SK-N-SH (cell line): ENCODE measurements at places on chromosomes 2 and 18. TPM values are rescaled to one million over a fixed set of nuclear protein-coding genes. Genes with fewer than 3 reads are reported as not detected.

GRCh38 chr2:104914509-104914908 lies 60.6 kb downstream of the POU3F3 start:
- DNase-seq, result no peak

DNA sequence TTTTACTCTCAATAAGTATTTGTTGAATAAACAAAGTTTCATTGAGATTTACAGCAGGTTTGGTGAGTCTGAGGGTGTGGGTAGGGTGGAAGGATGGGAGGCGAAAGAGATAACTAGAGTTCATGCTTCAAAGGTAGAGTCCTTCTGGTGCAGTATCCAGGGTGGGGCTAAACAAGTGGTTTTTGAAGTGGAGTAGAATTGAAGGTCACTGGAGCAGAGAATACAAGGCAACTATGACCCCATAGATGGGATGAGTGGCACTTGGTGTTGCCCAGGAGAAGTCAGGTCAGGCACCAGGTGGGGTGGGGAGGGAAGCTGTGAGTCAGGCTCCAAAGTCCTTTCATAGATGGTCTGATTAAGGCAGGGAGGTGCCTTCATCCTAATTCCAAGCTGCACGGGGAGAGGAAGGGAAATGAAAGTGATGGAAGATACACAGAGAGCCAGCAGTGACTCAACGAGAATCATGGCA lies 6.6 kb upstream of the CAB39 start:
- DNase-seq, result no peak

DNA sequence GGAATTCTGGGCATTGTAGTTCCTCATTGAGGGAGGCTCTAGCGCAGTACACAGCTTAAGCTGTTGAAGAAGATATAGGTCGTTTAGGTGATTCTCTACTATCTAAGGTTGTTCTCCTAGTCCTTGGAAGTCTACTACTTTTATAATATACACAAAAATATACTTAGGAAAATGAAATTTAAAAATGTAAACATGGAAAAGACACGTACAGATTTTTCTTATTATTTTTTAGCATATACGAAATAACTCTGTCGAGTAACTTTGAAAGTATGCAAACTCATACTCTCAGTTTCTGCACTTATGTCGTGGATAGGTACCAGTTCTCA lies 272 bp upstream of the FASTKD1 start:
- DNase-seq, result no peak

DNA sequence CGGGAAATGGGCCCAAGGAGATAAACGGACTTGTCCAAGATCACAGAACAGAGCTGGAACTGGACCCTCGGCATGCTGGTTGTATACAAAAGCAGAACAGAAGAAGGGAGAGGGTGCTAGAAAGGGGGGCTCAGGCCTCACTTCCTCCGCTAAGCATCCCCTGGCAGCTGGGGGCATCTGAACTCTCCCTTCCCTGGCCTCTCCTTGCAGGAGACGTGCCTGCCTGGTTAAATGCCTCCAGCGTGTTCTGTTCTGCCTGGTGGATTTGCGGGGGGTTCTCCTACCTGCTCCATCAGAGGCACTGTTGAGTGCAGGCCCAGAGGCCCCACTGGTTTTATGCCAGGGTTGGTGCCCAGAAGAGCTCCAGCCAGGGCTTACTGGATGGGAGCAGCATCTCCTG lies 124.7 kb downstream of the ZFP36L2 start:
- DNase-seq, result no peak

DNA sequence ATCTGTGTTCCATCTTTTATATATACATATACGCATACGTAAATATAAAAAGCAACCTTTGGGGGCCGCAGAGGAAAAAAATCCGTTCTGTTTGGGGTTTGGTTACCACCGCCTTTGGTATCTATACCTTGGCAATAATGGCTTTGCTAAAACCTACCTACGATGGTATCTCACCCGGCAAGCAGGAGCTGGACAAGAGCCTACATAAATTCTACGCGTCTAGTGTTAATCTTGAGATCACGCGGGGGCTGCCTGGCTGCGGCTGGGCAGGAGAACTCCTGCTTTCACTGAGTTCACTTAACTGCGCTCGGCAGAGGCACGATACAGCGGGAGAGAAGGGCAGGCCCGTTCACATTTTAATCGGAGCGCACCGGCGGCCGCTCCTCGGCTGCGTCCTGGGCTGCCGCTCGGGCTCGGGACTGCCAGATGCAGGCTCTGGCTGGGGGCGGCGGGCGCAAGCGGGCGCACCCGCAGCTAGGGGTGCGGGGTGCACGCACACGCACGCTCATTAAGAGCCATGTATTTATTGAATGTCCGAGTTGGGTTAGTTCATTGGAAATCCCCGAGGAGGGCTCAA lies 1.7 kb upstream of the POU3F3 start:
- peak; percentile 57 for DNase-seq

- DNase-seq, result no peak
Measured at GRCh38 chr2:156401861-156402260, 34.3 kb upstream of the GPD2 start.

- DNase-seq, result no peak
Measured at GRCh38 chr2:146477383-146477782, 1367.4 kb upstream of the ACVR2A start.

- DNase-seq, result peak; percentile 10
Measured at GRCh38 chr18:41703744-41704530, 251.1 kb upstream of the PIK3C3 start.

DNA sequence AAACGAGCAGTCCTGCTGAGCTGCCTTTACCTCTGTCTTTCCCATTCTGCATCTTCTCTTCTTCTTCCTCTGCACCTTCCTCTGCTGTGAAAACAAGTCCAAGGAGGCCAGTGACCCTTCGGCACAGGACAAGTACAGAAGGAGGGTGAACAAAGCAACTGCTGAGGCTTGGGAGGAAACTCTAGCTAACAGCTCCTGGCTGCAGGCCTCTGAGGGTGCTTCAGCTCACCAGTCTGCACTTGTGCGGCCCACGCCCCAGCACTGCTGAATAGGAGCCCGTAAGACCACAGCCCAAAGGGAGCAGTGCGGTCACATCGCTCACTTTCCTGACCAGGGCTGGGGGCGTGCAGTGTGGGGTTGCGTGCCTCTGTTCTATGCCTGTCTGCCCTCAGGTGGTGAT lies 42.1 kb upstream of the DNMT3A start:
- no peak for DNase-seq

GRCh38 chr2:40129725-40130124 lies 322.2 kb downstream of the SLC8A1 start:
- no peak for DNase-seq

- no peak for DNase-seq
Measured at GRCh38 chr2:70935468-70936164, at the start of gene ATP6V1B1. ATP6V1B1 (plus strand) TSS chr2:70935900; CDS start chr2:70935955, 55 bp downstream.

GRCh38 chr2:95391641-95392310 lies 10.7 kb upstream of the FAHD2A start:
- no peak for DNase-seq

- peak; percentile 39 for DNase-seq
Measured at GRCh38 chr18:22170421-22171257, 1.2 kb downstream of the GATA6 start.

DNA sequence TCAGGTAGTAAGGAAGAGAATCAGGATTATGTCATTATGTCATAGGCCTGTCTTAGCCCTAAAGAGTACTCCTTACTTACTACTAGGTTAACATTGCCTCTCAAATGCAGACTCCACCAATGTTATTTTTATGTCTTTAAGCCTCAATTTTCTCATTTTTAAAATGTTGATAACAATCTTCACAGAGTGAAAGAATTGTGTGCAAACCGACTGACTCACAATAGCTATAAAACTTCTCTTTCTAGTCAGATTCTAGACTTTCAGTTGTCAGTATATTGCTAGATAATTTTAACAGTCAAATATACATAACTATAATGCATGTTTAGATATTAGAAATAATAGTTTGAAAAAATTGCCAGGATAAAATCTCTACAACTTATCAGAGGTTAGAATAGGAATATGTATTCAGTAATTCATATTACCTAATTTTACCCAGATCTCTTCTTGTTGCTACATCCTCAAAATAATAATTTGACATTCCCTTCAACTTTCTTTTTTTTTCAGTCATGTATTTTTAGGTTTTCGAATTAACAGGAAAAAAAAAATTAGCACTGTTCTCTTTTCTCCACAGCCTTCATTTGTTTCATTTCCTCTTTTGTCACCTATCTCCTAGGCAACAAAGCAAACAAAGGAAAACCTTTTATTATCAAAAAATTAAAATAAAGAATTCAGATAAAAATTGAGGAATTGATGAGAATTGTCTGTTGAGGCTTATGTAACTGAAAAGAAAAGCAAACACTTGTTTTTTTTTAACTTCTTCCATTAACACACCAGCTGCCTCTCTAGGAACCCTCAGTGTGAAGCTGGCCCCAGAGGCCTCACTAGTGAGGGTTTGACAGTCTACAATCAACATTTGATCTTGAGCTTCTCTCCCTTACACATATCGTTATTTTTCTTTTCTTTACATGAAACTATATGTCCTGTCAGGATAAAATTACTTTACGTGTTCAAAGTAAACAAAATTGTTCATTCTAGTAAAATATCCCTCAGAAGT lies 279.0 kb downstream of the CALCRL start:
- no peak for DNase-seq

- DNase-seq, result no peak
Measured at GRCh38 chr18:13826209-13826608, 2.3 kb downstream of the MC5R start.

GRCh38 chr2:109457794-109458193 lies 156.0 kb downstream of the SEPTIN10 start:
- DNase-seq, result no peak

- peak; percentile 41 for DNase-seq
Measured at GRCh38 chr2:182642328-182642727, 73.7 kb upstream of the DNAJC10 start.

GRCh38 chr2:191296083-191297006 lies 51.1 kb downstream of the MYO1B start:
- DNase-seq, result no peak

DNA sequence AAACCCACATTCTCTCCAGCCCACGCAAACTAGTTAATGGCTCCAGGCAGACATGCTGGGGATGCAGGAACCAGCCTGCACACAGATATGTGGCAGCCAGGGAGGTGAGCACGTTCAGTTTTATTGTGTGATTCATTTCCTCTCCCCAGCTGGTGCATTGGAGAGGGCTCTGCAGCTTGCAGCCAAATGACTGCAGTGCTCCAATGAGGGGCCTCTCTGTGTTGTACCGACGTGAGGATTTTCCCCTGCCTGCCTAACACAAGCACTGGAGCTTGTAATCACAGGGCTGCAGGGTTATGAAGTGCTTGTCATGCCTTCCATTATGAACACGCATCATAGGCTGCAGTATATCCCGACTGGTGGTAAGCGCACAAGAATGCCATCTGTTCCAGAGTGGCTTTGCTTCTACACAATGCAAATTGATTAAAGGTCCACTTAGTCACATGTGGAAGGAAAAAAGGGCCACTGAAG lies 92.3 kb upstream of the THUMPD2 start:
- peak; percentile 11 for DNase-seq

- no peak for DNase-seq
Measured at GRCh38 chr2:203446780-203447179, 88.3 kb downstream of the RAPH1 start.

DNA sequence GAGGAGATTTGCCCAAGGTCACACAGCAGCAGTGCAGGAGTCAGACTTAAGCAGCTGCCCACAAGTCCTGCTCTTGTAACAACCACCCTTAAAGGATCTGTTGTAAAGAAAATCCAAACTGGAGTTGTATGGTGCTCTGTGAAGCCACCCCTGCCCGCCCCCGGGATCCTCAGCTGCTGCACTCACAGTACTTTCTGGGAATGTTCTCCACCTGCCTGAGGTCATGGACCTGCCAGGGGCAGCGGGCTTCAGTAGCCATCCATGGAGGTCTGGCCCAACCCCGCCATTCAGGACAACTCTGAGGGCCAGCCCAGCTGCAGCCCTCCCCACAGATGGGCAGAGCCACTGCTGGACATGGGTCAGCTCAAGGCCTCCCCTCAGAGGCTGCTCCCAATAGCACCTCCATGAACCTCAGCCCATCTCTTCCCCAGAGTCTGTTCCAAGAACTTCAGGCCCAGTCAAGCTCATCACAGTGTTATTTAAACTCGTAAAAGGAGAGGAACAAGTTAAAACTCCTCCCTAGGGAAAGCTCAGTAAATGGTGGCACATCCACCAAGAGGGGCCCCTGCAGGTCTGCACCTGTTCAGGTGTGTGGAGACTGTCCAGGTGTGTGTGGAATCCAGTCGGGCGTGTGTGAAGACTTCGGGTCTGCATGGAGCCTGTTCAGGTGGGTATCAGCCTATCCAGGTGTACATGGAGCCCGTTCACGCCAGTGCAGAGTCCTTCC lies 39.4 kb upstream of the GPC1 start:
- no peak for DNase-seq

DNA sequence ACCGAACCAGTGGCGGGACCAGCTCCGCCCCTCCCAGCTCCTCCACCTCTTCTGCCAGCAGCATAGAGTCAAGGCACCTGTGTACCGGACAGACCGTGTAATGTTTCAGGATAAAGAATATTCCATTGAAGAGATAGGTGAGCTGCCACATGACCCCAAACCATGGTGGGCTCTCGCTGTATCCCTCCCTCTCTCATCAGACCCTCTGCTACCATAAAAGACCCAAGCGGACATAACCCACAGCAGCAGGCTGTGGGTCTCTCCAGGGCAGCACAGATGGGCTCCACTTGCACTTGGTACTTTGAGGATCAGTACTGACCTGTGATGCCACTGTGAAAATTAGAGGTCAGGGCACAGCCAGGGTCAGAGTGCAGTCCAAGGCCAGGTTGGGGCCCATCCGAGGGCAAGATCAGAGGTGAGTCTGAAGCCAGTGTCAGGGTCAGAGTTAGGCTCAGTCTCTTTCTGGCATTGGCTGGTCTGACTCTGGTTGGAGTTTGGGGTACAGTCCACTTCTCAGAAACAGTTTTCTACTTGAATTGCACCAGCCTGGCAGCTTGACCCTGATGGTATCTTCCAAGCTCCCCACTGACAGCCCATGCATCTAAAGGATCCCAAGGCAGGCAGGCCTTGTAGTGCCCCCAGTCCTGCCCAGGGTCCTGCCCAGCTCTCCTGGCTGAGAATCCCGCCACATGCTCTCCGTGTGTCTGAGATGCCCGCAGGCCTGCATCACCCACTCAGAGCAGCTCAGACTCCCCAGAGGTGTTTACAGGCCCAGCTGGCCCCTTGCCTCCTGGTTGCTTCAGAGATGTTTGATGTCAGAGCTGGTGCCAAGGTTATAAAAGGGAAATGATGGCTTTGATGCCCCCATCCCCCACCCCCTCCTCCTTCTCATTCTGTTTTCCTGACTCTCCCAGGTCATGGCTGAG lies 212.1 kb downstream of the DYSF start:
- DNase-seq, result no peak

TTC32 gene
- polyA plus RNA-seq, result 9.1 and 11.9 TPM in 2 replicates

COL4A3 gene
- polyA plus RNA-seq, result not detected in 2 replicates

PID1 gene
- polyA plus RNA-seq, result 0.06 and 0.16 TPM in 2 replicates

EPHA4 gene
- 0.73 and 0.90 TPM in 2 replicates for polyA plus RNA-seq

ALPP gene
- polyA plus RNA-seq, result not detected in 2 replicates

IL36G gene
- polyA plus RNA-seq, result not detected in 2 replicates

DTNA gene
- 7.9 and 12.8 TPM in 2 replicates for polyA plus RNA-seq

IL36RN gene
- not detected in 2 replicates for polyA plus RNA-seq

GORASP2 gene
- 127 and 148 TPM in 2 replicates for polyA plus RNA-seq

METTL5 gene
- 40.7 and 51.3 TPM in 2 replicates for polyA plus RNA-seq

PDE11A gene
- polyA plus RNA-seq, result 0.10 and 0.18 TPM in 2 replicates

FTCDNL1 gene
- polyA plus RNA-seq, result not detected in 2 replicates

GKN2 gene
- not detected in 2 replicates for polyA plus RNA-seq

CDH7 gene
- not detected in 2 replicates for polyA plus RNA-seq

POTEC gene
- not detected in 2 replicates for polyA plus RNA-seq

IL1RL2 gene
- polyA plus RNA-seq, result 0.05 TPM in 1 of 2 replicates, not detected in the other
